ENCODE measurements at places on chromosomes 7 and 10.

- no peak for DNase-seq
These were observed 26.0 kb downstream of the NUP42 start for GRCh38 chr7:23207884-23208283.

DNA sequence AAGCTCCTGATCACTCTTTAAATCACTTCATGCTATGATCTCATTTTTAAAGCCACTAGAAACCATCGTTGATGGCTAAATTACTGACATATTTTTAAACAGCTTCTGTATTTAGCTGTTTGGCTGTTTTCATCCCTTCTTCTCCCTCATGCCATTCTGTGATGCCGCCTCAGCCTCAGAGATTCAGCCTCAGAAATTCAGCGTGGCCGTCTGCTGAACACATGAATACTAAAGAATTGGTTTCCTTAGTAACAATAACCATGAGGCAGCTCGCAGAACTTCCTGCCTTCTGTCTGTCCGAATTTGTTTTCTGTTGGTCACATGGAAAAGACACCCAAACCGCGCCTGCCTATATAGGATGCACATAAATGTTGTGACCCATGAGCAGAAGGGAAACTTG is 31.0 kb upstream of the FZD1 start:
- DNase-seq = peak; percentile 30

GRCh38 chr7:12926206-12926605 is 238.8 kb downstream of the ARL4A start:
- no peak for DNase-seq

DNA sequence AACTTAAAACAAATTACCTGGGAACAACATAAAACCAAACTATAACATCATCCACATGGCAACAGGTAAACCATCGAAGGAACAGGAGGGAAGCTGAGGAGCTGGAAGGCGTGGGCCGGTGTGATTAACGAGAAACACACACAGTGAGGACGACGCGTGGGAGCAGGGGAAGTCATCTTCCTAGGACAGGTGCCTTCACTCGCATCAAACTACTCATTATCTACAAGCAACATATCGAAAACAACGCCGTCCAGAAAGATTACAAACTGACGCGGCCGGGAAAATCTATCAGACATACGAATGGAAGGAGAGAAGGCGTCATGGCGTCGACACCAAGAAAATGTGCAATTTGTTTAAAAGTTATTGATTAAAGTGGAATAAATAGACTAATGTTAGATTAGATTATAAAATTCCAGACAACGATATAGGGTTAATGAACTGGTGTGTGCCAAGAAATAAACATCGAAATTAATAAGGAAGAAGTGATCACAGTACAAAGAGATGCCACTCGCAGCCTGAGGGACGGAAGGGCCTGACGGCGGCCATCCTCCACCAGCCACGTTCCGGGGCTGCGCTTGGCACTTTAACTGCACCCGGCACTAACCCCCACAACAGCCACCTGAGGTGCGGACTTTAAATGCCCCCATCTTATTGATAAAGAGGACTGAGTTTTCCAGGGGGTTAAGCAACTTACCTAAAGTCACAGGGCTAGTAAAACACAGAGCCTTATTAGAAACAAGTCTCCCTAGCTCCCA is 581.7 kb downstream of the DNAJB6 start:
- DNase-seq = no peak

DNA sequence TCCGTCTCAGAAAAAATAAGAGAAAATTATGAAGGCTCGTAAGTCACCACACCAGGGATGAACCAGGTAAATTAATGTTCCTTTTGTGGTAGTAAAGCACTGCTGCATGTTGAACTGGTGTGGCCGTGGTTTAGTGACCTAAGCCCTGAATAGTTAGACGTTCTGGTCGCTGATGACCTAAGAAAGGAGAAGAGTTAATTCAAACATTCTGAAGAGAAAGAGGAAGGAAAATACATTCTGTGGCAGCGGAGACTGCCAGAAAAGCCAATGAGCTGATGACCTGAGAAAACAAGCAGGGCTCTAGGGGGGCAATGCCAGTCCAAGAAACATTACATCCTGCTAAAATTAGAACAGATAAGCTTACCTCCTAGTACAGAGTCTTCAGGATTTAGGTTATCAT is 17.5 kb downstream of the DNAJC9 start:
- DNase-seq = no peak

DNA sequence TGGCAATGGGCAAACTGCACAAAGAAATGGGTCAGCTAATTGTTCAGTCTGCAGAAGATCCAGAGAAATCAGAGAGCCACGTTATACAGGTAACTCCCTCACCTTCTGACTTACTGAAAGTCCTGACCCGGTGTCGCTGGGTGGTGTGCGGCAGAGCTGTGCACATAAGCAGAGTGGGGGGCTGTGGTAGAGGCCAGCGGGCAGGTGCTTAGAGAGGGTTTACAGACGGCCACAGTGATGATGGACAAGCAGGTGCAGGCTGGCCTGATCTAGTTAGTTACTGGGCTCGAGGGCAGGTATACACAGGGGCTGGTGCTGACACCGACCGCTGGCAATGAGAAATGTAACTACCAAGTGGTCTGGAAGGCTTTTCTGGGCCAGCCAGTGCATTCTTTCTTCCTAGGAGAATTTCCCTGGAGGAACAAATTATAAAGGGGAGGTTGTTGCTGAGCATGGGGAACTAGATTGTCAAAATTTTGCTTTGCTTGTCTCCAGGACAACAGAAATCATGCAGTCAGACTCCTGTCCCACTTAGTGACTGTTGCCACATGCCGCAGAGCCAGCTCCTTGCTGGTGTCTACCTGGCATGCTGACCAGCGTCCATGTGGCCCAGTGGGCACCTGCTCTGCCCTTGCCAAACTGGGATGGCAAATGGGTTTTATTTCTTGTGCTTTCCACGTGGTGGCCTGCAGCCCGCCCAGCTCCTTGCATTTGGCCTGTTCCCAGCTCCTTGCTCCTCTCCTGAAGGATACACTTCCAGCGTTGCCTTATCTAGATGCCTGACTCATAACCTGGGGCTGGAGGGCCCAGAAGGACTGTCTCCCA is 28.8 kb downstream of the DENND10 start:
- no peak for DNase-seq

DNA sequence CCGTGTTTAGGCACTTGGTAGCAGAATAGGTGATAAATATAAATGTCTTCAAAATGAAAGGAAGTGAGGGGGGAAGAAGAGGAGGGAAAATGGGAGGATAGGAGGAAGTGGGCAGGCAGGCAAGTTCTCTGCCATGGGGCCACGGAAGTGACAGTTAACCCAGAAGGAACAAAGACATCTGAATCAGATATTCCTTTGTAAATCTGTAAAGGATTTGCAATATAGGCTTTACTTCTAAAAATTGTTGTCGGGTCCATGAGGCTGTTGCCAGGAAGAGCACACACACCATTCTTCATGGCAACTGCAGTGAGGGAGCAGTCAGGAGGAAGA is 23.7 kb upstream of the RASSF4 start:
- no peak for DNase-seq

- no peak for DNase-seq
These were observed 100.7 kb downstream of the HIP1 start for GRCh38 chr7:75637854-75638593.

GRCh38 chr10:122844146-122844545 is 1.5 kb downstream of the CUZD1 start:
- no peak for DNase-seq

- no peak for DNase-seq
These were observed 613.1 kb upstream of the NRP1 start for GRCh38 chr10:33947544-33947943.

- no peak for DNase-seq
These were observed 172.4 kb downstream of the ZMYND11 start for GRCh38 chr10:307659-308058.

GRCh38 chr7:21358648-21359047 is 69.2 kb upstream of the SP4 start:
- no peak for DNase-seq

DNA sequence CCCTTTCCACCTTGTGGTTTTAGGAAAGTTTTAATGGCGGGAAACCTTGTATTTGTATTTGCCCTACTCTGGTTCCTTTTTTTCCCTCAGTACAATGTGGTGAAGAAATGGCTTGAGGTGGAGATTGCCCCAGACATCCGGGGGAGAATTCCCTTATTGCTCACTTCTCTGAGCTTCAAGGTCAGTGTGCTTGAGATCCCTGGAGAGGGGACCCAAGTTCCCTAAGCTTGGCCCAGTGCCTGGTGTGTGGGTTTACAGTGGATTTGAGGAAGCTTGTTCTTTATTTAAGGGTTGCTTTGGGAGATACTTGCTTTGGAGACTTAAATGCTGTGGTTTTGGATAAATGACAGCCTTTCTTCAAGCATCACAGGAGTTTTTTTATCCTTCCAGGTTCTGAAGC is 18.3 kb downstream of the CALHM2 start:
- peak; percentile 27 for DNase-seq

DNA sequence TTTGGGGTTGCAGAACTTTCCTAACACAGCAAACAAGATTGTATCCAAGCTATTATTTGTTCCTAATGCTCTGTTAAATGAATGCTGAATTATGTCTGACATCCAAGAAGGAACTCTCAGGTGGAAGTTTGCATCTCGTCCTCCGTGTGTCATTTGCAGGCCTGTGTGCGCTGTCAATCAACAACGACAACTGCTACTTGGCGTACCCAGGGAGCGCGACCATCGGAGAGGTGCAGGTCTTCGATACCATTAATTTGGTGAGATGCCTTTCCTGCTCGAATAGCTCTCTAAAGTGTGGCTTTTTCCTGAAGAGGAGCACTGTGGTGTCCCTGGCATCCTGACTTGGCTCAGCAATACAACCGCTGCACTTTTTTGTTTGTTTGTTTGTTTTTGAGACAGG is 26.9 kb downstream of the WIPI2 start:
- no peak for DNase-seq

DNA sequence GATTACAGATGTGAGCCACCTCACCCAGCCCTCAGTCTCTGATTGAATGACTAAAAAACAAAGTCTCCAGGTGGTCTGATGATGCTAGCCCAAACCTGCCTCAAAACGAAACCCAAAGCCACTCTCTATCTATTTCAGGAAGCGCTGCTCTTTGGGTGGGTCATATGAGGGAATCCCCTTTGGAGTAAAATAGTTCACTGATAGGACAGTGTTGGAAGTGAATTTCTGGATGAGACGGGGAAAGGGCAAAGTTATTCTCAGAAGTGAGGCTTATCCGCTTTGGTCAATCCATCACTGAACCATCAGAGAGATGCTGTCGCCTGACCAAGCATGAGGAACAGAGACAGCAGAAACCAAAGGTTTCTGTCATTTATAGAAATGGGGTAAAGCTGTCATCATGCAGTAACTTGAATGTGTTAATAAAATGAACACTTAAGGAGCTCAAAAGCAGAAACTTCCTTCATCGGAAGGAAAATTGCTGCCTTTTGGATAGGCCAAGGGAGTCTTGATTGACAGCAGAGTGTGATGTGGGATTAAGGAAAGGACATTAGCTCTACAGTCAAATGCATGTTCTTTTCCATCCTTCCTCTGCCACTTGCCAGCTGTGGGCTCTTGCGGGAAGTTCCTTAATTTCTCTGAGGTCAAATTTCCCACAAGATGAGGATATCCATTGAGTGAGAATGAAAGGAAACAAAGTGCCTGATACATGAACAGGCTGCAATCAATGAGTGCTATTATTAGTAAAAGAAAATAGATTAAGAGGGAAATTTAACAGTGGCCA is 64.9 kb upstream of the C1QL3 start:
- DNase-seq = no peak

DNA sequence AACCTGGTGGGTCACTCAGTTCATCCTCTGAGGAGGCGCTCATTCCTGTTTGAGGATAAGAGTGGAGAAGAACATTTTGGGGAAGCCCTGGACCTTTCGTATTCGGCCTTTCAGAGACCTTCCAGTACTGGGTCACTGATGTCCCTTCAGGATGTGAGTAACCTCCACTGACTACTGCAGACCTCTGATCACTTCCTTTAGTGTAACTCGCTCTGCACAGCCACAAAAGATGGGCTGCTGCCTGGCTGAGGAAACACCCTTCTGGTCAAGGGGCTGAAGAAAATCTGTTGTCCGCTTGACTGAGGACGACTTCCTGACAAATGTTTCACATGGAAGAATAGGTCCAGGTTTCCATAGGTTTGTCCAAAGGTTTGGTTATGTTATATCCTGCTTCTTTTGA is 15.9 kb upstream of the TBXAS1 start:
- DNase-seq = no peak

DNA sequence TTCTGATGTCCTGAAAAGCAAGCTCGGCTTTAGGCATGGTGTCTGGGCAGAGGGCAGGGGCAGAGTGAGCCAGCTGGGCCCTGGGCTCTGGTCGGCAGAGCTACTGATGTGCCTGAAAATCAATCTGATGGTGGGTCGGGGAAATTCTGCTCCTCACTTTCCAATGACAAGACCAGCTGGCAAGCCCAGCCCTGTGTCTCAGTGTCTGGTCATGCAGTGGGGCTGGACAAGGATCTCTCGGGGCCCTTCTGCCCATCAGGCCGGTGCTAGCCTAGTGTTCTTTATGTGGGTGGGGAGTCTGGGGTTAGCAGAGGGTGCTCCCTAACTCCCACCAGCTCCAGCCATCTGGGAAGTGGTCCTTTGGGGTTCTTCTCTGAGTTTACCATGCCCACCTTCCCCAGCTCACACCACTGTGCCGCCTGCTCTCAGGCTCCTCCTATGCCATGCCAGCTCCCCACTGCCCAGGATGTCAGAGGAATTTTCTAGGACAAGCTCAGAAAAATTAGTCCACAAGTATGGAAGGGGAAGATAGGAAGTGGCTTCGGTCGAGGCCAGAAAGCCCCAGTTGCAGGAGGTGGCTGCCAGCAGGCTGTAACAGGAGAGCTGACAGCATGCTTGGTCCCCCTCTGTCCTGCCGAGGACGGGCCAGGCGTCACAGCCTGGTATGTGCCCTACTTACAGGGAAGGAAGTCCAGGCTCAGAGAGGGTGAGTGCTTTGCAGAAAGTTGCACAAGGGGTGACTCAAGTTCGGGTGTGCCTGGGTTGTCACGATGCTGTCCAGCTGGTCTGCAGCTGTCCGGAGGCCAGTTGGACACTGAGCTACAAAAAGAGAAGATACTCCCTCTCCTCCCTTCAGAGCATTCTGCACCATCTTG is 135.2 kb downstream of the ADCY1 start:
- no peak for DNase-seq

DNA sequence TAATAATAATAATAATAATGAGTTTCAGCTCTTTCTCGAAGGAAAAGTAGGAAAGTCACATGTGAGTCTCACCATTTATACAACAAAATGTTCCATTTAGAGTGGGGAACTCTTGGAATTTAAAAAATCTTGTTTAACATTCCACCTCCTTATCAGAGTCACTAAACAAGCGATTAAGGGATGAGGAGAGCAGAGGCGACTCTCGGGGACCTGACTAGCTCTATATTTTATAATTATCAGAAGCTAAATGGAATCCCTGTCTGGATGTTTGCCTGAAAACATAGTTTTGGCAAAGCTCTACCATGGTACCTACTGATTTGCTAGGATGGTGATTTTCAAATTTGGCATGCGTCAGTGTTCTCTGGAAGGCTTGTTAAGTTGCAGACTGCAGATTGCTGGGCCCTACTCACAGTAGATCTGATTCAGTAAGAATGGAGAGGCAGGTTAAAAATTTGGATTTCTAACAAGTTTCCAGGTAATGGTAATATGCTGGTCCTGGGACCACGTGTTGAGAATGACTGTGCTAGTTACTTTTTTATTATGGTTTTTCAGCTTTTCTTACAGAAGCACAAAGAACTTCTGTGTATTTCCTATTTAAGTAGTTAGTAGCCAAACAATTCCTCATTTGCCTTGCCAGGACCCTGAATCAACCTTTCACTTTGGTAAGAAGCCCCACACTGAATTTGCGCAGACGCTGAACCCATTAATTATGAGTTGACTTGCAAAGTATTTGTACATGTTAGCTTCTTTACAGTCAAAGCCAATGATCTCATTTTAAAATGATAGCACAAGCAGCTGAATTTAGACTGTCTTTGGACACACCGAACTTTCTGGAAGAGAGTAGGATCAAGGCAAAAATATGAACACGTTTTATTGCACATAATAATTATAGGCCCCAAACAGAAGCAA is 39.5 kb downstream of the CPED1 start:
- DNase-seq = peak; percentile 19

Data from fibroblast of skin of right biceps (primary cell).